ENCODE measurements at places on chromosomes 2 and 18.

- no peak for DNase-seq
Observed at GRCh38 chr2:190744041-190744440, 95.2 kb downstream of the NAB1 start.

DNA sequence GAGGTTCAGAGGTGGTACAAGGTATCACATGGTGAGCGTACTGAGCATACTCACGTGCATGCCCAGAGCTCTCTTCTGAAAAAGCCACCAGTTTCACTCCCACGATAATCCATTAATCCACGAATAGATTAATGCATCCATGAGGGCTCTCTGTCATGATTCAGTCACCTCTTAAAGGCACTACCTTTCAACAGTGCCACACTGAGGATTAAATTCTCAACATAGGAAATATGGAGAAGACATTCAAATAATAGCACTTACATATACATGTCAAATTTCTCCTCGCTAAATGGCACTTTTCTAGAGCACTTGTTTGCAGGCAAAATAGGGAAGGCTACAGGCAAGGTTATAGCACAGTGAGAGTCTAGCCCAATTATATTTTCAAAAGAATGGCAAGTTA lies 825.9 kb downstream of the TRIB2 start:
- no peak for DNase-seq

- DNase-seq = no peak
Observed at GRCh38 chr2:36964496-36965058, 1.8 kb downstream of the STRN start.

- DNase-seq = no peak
Observed at GRCh38 chr2:238986491-238987351, 138.8 kb downstream of the TWIST2 start.

DNA sequence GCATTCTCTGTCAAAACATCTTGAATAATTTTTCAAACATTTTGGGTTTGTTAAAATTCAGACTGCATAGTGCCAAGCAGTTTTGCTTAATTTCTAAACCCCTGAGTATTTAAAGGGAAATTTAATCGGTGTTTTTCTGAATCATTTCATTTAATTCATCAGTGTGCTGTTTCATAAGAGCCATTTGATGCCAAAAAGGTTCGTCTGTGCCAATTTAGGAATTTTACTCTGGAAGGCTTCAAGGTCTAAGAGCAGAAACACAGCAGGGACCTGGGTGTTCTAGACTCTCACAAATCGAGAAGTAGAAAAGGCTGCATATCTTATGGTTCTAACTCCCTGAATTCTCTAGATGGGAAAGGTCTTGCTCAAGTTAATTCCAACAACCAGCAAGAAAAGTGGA lies 311.9 kb upstream of the NT5C1B start:
- no peak for DNase-seq

DNA sequence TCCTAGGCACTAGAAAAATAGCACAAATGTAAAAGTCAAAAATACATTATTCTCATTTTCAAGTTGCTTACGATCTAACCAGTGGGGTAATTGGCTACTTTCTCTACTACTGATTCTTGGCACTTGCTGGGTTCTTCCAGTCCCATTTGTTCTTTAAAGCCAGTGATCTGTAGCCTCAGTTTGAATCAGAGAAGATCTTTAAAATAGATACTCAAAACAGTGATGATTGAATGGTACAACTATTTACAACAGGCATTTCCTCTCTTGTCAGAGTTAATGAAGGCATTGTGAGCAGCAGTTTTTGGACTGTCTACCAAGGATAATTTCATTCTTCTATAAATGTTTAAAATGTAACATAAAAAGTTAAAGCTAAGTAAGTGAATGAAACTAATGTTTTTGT lies 128.3 kb upstream of the FSIP2 start:
- no peak for DNase-seq

- DNase-seq = no peak
Observed at GRCh38 chr18:79718878-79719477, 39.4 kb downstream of the CTDP1 start.

GRCh38 chr2:174300114-174300513 lies 34.6 kb upstream of the SP9 start:
- no peak for DNase-seq

GRCh38 chr2:149331023-149331400 lies 625 bp downstream of the LYPD6 start:
- DNase-seq = no peak

DNA sequence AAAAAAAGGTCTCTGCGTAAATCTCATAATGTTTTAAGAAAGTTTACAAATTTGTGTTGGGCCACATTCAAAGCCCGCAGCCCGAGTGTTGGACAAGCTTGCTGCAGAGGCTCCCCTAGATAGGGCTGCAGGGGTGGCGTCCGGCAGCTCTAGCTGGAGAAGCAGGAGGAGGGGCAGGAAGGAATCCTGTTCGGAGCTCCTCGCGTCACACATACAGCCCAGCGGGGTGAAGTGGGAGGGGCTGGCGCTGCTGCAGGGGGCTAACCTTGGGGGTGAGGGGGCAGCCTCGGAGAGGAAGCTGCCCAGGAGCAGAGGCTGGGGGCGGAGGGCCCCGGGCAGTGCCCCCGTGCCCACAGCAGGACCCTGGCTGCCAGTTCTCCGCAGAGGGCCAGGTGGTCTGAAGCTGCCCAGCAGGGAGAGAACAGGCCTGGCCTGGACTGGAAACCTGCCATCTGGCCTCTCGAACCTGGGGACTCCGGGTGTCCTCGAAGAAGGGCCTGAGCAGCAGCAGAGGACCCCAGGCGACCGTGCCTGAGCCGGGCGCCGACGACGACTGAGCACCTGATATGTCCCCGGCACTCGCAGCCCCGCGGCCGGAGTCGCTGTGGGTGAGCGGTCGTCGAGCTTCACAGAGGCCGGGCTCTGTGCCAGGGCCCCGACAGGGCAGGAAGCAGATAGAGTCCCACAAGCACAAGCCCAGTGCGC lies 2.6 kb upstream of the GPR35 start:
- DNase-seq = no peak

- DNase-seq = no peak
Observed at GRCh38 chr18:58590254-58590653, 38.6 kb downstream of the ALPK2 start.

DNA sequence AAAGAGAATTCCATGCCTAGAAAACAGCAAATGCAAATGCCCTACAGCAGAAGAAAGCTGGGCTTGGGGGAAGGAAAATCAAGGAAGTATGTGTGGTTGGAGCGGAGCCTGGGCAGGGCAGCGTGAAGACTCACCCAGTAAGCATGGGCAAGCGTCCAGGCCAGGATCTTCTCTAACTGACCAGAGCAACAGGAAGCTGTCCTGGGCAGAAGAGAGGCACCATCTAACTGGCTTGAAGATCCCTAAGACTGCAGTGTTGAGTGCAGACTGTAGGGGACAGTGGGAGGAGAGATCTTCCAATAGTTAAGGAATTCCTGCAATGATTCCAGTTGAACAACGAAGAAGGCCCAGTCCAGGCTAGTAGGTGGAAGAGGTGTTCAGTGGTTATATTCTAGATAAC lies 57.9 kb downstream of the NXPH2 start:
- no peak for DNase-seq

- no peak for DNase-seq
Observed at GRCh38 chr2:234851451-234851850, 100.4 kb upstream of the SH3BP4 start.

- DNase-seq = peak; percentile 71
Observed at GRCh38 chr18:44857081-44857480, 176.4 kb downstream of the SETBP1 start.

DNA sequence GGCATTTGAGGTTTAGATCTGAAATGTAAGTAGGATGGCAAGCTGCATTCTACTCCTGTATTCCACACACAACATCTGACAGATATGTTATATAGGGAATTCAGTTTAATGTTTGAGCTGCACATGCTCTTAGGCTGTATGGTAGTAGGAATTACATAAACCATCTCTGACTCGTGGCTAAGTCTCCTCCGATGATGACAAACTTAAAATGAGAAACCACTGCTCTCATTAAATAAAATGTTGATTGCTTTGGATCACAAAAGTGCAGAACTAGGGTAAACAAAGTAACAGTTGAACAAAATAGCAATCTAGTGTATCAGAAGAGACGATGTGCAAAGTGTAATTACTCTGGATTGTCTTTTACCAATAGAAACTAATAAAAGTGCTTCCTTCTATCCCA lies 50.1 kb upstream of the WDR75 start:
- DNase-seq = no peak

- no peak for DNase-seq
Observed at GRCh38 chr18:23722646-23723045, 33.4 kb downstream of the LAMA3 start.

DNA sequence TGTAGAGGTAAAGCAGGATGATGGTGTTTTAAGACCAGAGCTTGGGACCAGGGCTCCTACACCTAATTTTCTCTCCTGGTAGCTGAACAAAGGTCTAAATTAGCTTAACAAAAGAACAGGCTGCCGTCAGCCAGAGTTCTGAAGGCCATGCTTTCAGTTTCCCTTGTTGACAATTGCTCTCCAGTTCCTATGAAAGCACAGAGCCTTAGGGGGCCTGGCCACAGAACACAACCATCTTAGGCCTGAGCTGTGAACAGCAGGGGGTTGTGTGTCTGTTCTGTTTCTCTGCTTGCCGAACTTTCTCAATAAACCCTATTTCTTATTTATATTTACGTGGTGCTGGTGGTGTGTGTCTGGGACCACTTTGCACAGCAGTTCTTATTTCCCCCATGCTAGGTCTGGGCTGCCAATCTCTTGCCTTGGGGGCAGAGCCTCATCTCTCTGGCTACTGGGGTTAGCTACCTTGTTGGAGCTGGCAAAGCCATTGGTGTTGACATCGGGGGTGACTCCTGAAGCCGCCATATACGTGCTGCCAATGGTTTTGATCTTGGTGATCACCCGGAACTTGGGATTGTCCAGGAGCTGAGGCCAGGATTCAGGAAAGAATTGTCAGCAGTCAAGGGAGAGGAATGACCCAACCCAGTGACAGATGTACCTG lies 29.0 kb downstream of the CENPO start:
- DNase-seq = no peak

DNA sequence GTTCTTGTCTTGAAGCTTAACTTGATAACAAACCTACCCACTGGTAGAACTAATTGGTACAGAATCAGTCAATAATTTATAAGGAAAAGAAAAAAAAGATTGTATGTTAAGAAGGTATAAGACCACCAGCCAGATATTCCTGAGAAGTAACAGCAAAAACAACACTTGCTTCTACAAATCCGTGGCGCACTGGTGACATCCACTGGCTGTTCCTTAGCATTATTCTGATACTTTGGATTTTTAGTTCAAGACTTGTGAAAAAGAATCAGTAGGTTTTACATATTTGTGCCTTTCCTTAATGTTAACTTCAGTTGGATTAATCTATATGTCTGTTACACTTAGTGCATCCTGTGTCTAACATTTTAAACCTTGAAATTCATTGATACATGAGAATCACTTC lies 141.8 kb downstream of the GRB14 start:
- DNase-seq = no peak

- DNase-seq = no peak
Observed at GRCh38 chr2:223123855-223124610, 72.0 kb downstream of the KCNE4 start.

GRCh38 chr2:203960811-203961210 lies 24.2 kb downstream of the ICOS start:
- DNase-seq = no peak

DNA sequence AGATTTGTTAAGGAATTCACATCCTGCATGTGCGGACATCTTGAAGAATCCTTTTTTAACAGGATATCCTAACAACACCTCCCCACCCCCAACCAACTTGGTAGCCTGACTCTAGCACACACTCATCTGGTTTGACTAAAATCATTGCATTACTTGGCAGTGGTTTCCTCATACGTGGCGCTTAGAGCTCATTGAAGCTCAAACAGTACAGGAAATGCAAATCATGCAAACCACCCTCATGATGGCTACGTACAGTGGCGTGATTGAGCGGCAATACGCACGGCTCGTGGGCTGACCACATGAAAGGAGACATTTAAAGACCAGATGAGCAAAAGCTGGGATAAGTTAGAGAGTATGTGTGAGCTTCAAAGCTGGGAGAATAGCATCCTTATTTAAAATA lies 336.2 kb downstream of the ZEB2 start:
- DNase-seq = no peak

GRCh38 chr2:31383471-31384153 lies 30.9 kb downstream of the XDH start:
- no peak for DNase-seq

GRCh38 chr2:230688490-230688889 lies 24.2 kb upstream of the CAB39 start:
- DNase-seq = no peak

DNA sequence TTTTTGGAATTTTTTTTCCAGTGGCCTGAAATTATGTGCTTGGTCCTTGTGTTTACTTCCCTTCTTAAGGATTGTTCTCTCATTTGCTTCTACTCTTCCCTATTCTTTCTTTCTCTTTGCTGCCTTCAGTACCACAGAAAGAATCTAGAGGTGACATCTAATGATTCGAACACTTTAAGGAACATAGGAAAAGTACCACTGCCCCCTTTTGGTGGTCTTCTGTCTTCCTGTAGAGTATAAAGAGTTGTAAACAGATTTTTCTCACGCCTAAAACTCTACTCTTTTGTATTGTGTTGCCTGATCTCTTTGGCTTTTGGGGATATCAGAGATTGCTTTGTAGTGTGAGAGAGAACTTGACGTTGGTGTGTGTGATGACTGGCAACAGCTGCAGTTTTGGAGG lies 7.0 kb upstream of the SCTR start:
- DNase-seq = no peak

GRCh38 chr18:54712758-54713157 lies 115.5 kb upstream of the RAB27B start:
- no peak for DNase-seq

DNA sequence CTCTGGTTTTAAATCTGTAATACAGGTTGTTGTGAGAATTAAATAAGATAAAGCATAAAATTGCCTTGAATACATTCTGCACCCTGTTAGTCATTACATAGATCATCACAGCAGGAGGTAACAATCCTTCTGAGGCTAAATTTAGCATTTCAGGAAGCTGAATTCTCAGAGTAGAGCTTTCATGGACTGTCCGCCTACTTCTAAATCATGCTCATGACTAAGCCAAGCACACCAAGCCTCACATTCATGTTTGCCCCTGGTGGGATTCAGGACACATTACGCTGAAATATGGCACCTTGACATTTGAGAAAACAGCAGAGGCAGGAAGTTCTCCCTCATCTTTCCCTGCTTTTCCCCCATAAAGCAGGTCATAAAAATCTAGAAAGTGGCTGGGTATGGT lies 16.6 kb upstream of the PIK3C3 start:
- no peak for DNase-seq

DNA sequence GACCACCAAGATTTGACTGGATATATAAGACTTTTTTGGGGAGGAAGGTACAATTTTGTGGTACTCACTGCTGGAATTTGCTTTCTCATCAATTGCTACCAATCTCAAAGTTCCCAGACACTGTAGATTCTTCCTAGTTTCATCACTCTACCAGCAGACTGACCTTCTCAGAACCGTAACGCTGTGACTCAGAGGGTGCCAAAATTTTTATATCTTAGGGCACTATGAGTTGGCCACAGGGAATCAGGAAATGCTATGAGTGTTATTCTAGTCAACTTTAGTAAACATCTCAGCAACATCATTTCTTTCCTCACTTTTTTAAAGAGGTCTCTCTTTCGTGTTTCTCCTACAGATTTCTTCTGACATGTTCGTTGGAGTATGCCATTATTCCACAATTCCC lies 499.0 kb downstream of the TMX3 start:
- no peak for DNase-seq
